NCI-H1105 treated with DMSO at 0.1 percent for 48 hours (cell line): ENCODE measurements at places on chromosomes 13 and 19.

GRCh38 chr13:38850868-38851626, 139.6 kb downstream of the STOML3 start:
- no peak for DNase-seq

- no peak for DNase-seq
Measured at GRCh38 chr13:49629947-49630346, 1.6 kb downstream of the ARL11 start.

DNA sequence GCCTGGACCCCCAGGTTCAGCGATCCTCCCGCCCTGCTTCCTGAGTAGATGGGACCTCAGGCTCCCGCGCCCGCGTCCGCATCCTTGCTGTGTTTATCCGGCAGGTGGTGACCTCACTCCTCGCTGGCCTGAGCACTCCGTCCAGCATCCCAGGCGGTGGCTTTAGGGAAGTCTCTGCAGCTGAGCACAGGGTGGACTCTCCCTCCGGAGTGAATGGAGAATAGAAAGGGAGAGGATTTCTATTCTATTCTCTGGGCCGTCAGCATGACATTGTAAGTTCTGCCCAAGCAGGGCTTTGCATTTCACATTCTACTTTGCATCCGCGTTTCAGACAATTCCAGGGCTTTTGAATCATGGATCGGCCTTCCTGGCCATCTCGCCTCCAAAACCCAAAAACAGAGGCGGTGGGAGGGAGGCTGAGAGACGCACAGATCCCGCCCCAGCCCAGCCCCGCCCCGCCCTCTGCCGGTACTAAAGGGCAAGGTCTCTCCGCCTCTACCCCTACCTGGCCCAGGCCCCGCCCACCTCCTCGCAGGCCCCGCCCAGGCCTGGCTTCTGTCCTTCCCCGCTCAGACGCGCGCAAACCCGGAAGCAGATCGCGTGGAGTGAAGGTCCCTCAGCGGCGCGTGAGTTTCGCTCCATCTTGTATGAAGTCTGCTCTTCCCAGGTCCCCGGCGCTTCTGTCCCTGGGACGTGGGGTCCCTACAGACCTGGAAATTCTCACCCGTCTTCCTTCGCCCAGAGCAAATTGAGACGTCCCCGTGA, at the start of gene ZNF525:
ZNF525 (plus strand) TSS at position 572 of the 765 bp plus-strand sequence. CDS start 6,577 bp downstream, outside the sequence.
- peak; percentile 92 for DNase-seq

DNA sequence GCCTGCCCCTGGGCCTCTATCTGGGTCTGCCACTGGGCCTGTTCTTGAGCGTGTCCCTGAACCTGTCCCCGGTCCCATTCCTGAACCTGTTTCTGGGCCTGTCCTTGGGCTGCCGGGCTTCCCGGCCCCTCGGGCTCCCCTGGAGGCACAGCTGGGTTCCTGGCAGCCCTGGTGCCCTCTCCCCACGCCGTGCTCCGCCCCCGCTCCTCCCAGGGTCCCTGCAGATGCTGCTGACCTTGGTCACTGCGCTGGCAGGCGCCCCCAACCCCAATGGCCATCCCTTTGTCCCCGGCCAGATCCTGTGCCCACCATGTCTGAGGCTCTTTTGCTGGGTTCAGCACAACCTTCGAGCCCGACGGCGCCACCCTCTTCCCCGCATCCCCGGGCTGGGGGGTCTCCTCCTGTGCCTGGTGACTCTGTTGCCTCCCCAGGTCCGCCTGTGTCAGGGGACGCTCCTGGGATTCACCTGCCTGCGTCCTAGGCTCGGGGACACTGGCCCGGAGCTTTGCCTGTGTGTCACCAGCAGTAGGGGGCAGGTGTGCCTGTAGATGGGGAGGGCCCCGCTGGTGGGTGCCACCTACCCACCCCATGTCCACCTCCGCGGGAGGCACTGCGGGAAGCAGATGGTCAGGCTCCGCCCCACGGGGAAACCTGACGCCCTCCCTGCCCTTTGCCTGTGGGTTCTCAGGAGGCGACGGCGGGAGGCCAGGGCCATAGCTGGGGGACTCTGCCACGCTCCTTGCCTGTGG, 41.0 kb upstream of the GRTP1 start:
- peak; percentile 92 for DNase-seq

- no peak for DNase-seq
Measured at GRCh38 chr19:1213391-1214286, 8.1 kb downstream of the STK11 start.

DNA sequence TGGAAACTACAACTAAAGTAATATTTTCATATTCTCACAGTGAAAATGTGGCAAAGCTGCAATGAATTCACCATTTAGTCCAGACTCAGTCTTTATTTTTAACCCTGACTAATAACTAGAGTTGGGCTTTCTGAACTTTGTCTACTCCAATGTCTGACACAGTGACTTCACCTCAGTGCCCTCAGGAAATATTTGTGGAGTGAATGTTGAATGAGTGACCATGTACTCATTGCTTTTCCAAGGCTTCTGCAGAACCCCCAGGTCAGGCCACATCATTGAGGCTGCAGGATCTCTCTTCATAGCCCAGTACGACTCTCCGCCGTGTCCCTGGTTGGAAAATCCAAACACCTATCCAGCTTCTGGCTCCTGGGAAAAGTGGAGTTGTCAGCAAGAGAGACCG, 1.8 kb downstream of the ZNF175 start:
- no peak for DNase-seq

DNA sequence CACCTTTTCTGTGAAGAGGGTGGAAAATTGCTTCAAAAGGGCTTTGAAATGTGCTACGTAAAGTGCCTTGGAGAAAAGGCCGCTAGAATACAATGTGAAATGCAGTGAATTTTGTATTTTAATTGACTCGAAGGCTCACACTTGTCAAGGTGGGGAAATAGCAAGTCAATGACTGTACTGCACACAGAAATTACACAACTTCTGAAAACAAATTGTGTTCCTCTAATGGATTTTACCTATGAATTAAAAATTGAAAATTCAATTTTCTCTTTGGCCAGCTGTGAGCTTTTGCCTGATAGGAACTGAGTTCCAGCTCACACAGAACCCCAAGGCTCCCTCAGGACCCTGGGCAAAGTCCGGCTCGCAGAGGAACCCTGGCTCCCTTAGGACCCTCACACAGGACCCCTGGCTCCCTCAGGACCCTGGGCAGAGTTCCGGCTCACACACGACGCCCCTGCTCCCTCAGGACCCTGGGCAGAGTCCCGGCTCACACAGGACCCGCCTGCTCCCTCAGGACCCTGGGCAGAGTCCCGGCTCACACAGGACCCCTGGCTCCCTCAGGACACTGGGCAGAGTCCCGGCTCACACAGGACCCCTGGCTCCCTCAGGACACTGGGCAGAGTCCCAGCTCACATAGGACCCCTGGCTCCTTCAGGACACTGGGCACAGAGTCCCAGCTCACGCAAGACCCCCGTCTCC, 324.9 kb downstream of the UQCRFS1 start:
- DNase-seq, result no peak

DNA sequence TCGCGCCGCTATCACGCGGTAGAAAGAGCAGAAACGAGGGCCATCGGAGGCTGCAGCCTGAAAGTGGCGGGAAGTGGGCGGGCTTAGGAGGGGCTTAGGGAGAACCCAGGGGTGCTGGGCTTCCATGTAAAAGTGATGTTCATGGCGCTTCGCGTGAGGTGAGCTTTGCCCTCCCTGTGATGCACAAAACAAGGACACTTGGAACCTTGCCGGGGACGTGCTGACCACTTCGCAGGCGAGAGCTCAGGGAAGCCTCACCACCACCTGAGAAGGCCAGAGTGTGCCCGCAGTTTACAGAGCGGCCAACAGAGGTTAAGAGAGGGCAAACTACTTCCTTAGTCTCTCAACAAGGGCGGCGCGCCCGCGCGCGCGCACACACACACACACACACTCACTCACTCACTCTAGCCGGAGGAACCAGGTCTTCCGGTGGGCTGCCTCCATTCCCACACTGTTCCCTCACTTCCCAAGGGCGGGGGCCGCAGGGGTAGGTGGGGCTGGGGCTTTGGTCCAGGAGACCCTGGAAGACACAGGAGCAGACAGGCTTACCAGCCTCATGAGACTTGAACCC, 651 bp downstream of the GAPDHS start:
- no peak for DNase-seq

- no peak for DNase-seq
Measured at GRCh38 chr19:35034588-35035382, 4.5 kb downstream of the SCN1B start.

- DNase-seq, result no peak
Measured at GRCh38 chr13:80259159-80259558, 81.8 kb downstream of the SPRY2 start.

- no peak for DNase-seq
Measured at GRCh38 chr19:960020-960419, 24.1 kb upstream of the WDR18 start.

DNA sequence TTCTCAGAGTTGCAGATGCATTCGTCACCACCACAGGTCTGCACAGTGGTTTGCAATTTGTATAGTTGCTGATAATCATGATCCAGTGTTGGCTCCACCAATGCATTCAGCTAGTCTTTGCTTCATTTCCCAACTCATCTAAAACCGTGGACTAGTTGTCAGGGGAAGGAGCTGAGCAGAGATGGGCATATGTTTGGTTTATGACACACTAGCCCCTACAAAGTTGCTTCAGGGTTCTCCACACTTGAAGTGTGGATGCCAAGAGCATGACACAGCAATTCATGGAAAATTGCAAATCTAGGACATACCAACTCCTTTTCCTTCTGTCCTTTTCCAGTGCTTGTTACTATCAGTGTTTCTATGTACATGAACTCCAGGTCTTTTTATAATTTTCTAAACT, 168.0 kb downstream of the TNFSF13B start:
- no peak for DNase-seq

GRCh38 chr19:39083983-39084731, at the start of gene ACP7:
Gene ACP7, plus strand, starts transcription at chr19:39084368. Its CDS starts 902 bp downstream, at chr19:39085270.
- no peak for DNase-seq
